Lower lobe of right lung (tissue), 2 donors: ENCODE measurements at places on chromosomes 4 and X. TPM values are rescaled to one million over a fixed set of nuclear protein-coding genes. Genes with fewer than 3 reads are reported as not detected.

GRCh38 chrX:46873746-46874145 is 36.9 kb downstream of the RP2 start:
- no peaks in the 10 kb centered on the region for H3K27me3 ChIP-seq
- H3K4me3 ChIP-seq = no peak overlapping the region
- DNase-seq = no peak

GPC3 gene
- 50.2 TPM for total RNA-seq

DNA sequence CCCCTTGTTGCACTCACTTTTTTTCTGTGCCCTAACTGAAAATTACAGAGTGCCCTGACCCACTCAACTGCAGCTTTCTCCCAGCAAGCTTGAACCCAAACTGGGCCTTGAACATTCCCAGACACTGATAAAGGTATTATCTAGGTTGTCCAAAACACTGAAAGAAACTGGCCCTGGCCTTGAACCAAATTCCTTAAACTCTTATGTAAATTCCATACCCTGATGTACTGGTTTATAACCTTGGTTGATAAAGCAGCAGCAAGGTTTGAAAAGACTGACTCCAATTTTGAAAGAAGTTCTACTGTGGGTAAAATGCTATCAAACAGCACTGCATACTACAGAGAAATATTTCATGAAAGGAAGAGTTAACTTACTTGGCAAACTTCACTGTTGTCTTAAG is 125.6 kb downstream of the PHF8 start:
- no peak overlapping the region for H3K4me3 ChIP-seq
- H3K4me1 ChIP-seq = no peaks in the 10 kb centered on the region
- no peak overlapping the region for H3K27ac ChIP-seq
- H3K36me3 ChIP-seq = no peaks in the 10 kb centered on the region

DNA sequence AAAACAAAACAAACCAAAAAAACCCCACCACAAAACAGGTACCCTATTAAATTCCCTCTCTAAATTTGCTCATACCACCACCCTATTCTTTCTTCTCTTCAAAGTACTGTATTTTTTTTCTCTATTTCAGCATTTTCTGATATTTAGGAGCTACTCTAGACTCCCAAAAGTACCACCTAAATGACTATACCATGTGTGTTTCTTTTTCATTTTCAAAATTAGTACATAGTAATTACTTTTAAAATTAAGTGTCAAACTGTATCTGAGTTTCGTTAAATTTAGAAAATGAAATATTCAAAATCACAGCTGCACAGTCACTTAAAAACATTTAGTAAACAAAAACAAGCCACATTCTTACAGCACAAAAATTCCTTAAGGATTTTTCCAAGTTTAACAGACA is 161.7 kb downstream of the FBXW7 start:
- no peaks in the 10 kb centered on the region for H3K4me1 ChIP-seq
- DNase-seq = no peak
- H3K36me3 ChIP-seq = no peaks in the 10 kb centered on the region
- H3K4me3 ChIP-seq = no peak overlapping the region
- H3K27me3 ChIP-seq = no peaks in the 10 kb centered on the region

DNA sequence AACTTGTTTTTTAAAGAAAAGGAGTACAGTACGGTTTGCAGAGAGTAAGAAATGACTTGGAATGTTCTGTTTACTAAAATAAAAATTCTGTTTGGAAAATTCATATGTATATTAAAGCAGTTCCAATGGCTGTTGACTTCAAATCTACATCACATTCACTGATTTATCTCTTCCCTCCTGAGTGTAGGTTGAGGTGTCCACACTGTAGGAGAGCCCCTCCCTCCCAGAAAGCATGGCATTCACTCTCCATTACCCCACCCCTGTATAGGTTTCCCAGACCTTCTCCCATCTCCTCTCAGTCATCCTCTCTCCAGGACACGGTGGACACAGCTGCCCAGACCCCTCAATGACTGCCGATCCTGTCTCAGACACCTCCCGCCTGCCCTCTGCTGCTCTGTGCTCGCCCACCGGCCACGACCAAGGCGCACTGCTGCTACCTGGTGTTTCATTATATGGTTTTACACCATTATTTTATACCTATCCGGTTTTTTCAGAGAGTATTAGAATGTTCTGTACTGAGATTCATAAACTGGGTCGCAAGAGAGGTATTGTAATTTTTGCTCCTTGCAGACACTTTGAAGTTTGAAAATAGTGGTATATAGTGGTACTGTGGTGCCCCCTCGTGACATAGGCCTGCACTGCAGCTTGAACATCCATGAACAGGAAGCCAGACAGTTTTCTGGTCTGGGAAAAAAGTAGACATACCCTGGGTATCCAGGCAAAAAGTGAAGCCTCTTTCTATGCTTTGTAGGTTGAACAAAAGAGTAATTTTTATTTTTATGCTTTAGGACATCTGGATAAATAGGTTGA is 38.8 kb upstream of the BEX4 start:
- no peak overlapping the region for H3K4me3 ChIP-seq
- no peaks in the 10 kb centered on the region for H3K27me3 ChIP-seq
- DNase-seq = peak; percentile 50
- no peak overlapping the region for H3K27ac ChIP-seq
- H3K4me1 ChIP-seq = no peaks in the 10 kb centered on the region

ATP2B3 gene
- total RNA-seq = not detected

OTC gene
- total RNA-seq = 0.71 TPM

GRCh38 chr4:36260731-36261130 is 16.4 kb upstream of the ARAP2 start:
- peaks cover 8% of the 10 kb centered on the region for H3K4me1 ChIP-seq
- H3K36me3 ChIP-seq = no peaks in the 10 kb centered on the region
- no peak overlapping the region for H3K27ac ChIP-seq
- H3K4me3 ChIP-seq = no peak overlapping the region

F8A3 gene
- not detected for total RNA-seq

GRCh38 chrX:17740137-17741122 is 3.1 kb downstream of the SCML1 start:
- no peak overlapping the region for H3K27ac ChIP-seq
- H3K36me3 ChIP-seq = no peaks in the 10 kb centered on the region
- no peak for DNase-seq
- H3K4me3 ChIP-seq = no peak overlapping the region
- peaks cover 6% of the 10 kb centered on the region for H3K4me1 ChIP-seq

GRCh38 chrX:33207056-33207455 is 4.3 kb downstream of the DMD start:
- H3K4me1 ChIP-seq = no peaks in the 10 kb centered on the region
- no peaks in the 10 kb centered on the region for H3K36me3 ChIP-seq
- no peaks in the 10 kb centered on the region for H3K27me3 ChIP-seq
- no peak overlapping the region for H3K4me3 ChIP-seq
